ENCODE measurements at places on chromosomes 5 and 9.

- no peak for DNase-seq
Observed at GRCh38 chr9:37984672-37985611, 81.0 kb upstream of the SLC25A51 start.

GRCh38 chr9:134225186-134225585 is 60.8 kb upstream of the RNU6ATAC start:
- DNase-seq, result no peak

DNA sequence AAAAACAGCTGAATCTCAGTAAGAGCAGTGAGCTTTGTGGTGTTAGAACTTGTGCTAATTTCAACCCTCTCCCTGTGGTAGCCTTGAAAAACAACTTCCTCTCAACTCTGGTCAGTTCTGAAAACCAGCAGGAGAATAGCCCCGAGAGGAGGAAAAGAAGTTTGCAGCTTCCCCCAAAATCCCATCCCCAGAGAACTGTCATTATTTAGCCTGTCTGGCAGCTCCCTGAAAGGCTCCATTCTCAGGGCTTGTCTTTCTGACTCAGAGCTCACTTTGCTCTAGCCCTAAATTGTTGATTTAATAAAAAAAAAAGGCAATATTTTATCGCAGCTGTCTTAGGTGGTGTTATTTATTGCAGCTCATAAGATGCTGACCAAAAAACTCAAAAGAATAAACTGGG is 11.4 kb upstream of the SLC45A2 start:
- DNase-seq, result no peak

DNA sequence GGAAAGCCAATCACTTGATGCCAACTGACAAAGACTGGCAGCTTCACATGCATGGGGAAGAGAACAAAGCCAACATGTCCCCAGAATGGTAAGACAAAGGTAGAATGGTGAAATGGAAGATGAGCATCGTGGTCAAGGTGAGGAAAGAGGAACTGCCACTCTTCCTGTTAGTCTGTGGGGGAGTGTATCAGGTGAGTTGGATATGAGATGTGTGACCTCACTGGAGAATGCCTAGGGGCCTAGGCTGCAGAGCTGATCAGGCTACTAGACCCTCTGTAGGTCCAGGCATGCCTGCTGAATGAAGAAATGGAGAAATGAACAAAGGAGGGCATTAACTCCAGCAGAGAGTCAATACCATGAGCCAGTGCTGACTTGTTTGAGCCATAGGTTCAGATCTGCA is 112.4 kb upstream of the SLC1A3 start:
- no peak for DNase-seq

Data from NCI-H187 (cell line).